ENCODE measurements at places on chromosomes 4 and X. TPM values are rescaled to one million over a fixed set of nuclear protein-coding genes. Genes with fewer than 3 reads are reported as not detected.

RASSF6 gene
- 8.8 TPM for polyA plus RNA-seq

MSX1 gene
- polyA plus RNA-seq = 0.76 TPM

GRCh38 chr4:152225680-152226079 is 310.2 kb downstream of the FBXW7 start:
- DNase-seq = no peak

DNA sequence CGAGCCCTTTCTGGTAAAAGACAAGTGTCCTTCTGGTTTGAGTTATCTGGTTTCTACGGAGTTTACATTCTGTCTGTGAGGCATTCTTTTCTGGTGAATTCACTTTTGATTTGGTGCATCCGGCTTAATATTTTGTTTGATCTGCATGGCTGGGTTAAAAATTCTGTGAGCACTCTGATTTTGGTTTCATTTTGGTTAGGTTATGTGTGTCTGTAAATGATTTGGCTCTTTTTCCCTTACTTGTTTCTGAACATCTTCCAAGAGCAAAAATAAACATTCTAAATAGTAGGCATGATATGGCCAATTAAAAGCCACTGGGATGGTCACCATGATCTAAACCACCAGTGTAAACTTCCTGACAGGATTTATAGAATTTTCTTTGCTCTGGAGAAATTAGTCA is 85.7 kb upstream of the PTPN13 start:
- DNase-seq = no peak

DNA sequence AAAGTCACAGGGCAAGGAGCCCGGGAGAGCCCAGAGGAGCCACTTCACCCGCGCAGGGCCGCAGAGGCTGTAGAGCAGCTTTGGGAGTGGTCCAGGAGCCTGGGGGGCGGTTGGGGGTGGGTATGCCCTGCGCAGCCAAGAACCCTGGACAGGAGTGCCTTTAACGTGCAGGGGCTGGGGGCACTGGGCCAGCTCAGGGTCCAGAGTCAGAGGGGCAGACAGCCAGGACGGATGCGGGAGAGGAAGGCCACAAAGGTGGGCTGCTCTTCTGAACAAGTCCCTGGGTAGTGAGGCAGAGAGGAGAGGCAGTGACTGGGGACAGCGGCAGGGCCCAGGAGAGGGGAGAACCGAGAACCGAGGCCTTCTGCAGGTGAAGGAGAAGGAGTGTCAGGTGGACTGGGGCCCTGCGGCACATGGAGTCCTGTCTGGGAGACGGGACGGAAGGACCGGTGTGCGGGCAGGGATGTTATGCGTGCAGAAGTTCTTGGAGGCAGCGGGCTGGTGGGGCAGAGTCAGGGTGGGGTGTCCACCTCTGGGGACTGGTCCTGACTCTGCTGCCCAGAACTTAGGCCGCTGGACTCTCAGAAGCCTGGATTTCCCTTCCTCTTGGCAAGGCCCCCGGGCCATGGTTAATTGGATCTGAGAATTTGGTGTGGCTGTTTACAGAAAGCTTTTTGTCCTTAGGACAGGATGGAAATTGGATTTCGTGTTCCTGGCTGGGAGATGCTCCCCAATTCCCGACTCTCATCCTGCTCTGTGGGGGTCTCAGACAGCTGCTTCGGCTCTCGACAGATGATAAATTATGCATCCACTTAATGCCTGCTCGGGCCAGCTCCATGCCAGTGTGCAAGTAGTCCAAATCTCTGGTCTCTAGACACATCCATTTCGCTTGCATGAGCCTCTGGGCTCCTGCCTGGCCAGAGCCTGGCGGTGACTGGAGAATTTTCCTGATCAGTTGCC is 31.9 kb downstream of the ADRA2C start:
- DNase-seq = no peak

IBSP gene
- not detected for polyA plus RNA-seq

- no peak for DNase-seq
Observed at GRCh38 chrX:6169407-6169806, 59.3 kb downstream of the NLGN4X start.

DNA sequence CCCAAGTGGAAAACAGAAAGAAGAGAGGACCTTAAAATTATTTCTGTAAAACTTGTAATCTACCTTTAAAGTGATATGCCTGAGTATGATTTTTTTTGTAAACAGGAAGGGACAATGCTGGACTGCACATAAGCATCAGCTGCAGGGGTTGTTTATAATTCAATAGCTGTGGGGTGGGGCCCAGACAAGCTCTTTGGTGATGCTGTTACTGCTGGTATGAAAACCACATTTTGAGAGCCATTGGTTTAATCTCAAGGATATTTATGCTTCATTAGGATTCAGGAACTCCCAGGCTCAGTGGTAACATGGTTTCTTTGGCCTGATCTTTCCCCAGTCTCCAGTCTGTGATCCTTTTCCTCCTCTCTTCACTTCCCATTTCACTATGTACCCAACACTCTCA is 34.3 kb upstream of the GRPR start:
- no peak for DNase-seq

DNA sequence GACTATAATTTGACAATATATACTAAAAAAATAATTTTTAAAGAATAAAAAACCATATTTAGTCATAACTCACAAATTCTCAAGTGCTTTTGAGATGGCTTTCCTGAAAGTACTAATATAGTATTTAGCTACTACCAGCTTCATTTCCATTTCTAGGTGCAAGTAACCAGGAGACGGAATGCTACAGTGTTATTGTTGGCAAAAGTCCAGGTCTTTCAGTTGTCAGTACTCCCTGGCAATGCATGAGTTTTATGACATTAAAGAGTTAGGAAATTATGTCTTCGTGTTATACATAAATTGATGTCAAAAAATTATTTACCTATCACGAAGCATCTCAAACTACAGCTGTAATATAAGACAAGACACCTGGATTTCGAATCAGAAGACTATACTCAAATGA is 45.0 kb downstream of the TMEM47 start:
- no peak for DNase-seq

DNA sequence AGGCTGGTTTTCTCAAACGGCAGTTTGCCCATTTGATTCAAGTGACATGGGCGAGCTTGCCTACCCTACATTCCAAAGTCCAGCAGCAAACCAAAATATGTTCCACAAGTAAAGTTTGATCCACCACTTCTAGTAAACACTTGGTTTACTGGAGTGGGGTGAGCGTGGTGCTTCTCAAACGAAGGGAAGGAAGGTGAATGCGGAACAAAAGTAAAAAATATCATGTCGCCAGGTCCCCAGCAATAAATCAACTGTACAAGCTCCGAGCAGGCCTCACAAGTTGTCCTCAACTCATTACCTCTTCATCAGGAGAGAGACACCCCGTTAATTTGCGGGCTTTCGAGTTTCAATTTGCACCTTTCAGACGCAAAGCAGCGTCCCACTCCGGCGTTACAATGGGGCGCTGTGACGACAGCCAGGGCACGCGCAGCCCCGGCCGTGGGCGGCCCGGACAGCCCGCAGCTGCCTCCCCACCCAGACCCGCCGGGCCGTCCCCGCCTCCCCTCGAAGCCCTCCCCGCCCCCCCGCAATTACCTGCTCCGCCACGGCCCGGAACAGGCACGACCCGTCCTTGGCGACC is 1.0 kb downstream of the OTUD4 start:
- DNase-seq = peak; percentile 51

SLC2A9 gene
- 10.3 TPM for polyA plus RNA-seq

DNA sequence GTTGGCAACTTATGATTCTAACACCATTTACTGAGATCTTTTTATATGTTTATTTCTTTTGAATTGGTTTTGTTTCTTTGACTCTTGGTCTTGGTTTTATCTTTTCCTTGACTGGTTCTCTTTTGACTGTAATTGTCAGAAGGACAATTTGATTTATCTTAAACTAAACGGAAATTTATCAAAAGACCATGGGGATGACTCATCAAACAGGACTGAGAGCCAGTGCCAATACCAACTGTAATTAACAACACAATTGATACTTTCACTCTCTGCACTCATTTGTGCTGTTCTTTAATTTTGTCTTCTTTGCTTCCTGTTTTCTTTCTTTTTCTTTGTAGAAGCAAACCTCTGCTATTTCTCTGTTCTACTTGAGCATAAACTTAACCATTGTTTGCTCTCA is 776.8 kb downstream of the CCSER1 start:
- no peak for DNase-seq

GRCh38 chrX:40035726-40036125 is 62.0 kb downstream of the BCOR start:
- no peak for DNase-seq
